ENCODE measurements at places on chromosomes 3 and 15.

GRCh38 chr3:62653796-62654195 is 221.4 kb downstream of the CADPS start:
- no peak for DNase-seq

DNA sequence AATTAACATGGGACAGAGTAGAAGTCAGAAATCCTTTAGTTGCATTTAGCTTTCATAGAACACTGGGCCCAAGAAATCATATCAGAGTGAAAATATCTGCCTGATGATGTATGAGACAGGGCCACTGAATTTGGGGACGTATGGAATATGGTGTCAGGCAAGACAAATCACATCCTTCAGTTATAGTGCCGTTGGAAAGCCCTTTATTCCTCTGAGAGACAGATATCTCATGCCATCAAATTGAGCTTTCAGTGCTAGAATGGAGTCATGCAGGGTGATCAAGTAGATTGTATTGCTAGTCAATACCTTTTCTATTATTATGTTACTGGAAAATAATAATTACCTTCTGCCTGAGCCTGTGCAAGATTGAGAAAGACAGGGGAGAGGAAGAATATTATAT is 398.2 kb upstream of the RARB start:
- DNase-seq: no peak

DNA sequence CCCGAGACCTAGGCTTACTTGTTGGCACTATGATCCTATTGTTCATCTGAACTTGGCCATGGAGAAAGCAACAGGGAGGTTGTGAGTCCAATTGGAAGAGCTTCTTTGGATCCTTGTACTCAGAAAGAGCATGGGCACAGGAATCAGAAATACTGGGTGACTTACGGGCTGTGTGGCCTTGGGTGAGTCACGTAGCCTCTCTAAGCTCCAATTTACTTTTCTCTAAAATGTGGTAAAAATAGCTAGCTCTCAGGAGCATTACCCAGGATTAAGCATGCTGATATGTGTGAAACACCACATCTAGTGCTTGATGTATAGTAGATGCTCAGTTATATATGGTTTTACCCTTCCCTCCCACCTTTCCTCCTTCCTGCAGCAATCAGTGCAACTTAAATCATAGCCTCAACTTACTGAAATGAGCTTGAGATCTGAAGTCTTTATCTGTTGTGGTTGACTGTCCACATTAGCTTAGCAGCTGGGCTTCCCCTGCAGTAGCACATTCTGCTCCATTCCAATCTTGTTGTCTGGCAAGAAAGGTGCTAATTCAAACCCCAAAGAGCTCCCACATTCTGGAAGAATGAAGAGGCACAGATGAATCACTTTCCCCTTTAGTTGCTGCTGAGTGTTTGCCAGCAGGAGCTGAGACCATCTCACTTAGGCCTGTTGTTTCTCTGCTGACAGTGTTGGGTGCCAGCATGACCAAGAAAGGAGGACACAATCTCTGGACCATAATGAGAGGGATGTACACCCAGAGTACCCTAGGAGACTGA is 299.1 kb upstream of the TRIM42 start:
- DNase-seq: no peak

DNA sequence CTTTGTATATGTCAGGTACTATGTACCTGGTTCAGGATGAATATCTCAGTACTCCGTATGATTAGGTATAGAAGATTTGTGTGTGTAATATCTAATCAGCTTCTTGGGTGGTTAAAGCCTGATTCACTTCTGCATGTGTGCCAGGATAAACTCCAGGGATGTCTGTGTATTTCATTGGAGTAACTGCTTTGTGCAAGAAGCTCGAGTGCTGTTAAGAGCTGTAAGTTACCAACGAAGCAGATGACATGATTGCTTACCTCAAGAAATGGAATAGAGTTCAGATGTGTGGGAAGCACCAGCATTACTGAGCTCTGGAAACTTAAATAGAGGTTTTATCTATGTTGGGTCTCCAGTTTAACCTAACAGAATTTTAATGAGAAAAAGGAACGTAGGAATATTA is 23.7 kb downstream of the FAM98B start:
- DNase-seq: no peak

DNA sequence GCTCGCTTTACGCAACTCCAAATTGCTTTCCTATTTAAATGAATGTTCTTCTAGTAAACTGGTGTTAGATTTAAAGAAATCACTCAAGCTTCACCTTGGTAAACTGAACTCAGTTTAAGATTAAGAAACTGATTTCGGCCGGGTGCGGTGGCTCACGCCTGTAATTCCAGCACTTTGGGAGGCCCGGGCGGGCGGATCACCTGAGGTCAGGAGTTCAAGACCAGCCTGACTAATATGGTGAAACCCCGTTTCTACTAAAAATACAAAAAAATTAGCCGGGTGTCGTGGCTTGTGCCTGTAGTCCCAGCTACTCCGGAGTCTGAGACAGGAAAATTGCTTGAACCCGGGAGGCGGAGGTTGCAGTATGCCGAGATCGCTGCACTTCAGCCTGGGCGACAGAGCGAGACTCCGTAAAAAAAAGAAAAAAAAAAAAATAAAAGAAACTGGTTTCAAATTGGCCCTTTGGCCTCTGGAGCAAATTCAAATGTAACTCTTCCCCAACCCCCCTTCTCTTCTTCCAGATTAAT is 1.7 kb downstream of the SKIL start:
- DNase-seq: no peak

DNA sequence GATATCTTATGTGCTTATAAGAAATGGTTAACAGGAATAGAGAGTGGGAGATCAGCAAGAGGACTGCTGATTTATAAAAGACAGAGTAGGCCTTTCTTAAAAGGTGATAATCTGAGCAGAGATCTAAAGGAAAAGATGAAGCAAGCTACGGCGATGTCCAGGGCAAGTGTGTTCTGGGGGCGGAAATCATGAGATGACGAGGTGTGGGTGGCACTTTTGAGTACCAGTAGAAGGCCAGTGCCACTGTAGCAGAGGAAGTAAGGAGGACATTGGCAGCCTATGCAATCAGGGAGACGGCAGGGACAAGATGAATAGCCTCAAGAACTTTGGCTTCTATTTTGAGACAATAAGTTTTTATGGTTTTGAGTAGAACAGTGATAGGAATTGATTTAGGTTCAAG is 492.4 kb downstream of the FHIT start:
- DNase-seq: no peak

- no peak for DNase-seq
Measured at GRCh38 chr3:13193320-13194284, 120.4 kb upstream of the IQSEC1 start.

DNA sequence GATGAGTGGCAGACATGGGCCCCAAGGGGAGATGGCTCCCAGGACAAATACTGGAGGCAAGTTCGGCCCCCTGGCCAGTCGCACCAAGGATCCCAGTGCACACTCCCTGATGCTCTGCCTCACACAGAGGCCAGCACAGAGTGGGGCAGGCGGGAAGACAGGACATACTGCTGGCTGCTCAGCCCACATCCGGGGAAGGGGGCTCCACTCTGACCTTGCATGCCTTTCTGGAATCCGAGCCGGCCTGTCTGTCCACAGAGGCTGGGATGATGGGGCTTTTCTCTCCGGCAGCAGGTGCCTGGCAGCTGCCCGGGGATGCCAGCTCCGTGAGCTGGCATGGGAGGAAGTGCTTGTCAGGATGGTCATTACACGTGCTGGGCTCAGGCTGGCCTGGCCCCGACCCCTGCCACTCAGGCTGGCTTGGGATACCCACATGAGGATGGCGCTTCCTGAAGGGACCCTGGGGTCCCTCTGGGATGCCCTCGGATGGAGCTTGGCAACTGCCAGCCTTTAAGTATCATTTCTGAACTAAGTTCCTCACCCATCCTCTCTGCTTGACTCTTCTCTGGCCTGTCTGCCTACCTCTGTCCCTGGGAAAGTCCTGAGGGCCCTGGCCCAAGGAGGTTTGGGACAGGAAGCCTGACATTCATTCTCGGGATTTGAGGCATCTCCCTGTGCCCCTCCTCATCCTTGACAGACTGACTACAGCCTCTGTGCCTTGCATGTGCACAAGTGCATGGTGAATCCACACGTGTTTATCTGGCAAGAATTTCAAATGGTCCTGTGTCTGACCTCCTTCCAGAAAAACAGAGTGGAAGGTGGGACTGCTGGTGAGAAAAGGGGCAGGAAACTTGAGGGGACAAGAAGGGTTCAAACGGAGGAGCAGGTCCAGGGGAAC is 46.5 kb downstream of the EXOG start:
- no peak for DNase-seq

GRCh38 chr15:78641102-78641748 is at the start of gene CHRNB4:
TSS of gene CHRNB4 (minus strand) at chr15:78641210. CDS start at chr15:78641133, 77 bp downstream.
- DNase-seq: no peak

DNA sequence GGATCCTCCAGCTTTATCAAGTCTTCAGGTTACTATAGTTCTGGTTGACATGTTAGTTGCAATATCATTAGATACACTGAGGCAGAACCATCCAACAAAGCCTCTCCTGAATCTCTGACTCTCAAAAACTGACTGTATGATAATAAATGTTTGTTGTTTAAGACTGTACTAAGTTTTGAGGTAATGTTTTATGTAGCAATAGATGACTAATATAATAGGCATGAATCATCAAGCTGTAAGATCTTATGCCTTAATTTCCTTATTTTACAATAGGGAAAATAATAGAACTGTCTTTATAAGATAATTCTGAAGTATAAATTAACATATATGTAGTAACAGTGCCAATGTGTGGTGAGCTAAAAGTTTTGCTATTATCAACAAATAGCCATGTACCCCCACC is 88.9 kb upstream of the TBC1D5 start:
- no peak for DNase-seq

Data from stimulated activated CD8-positive, alpha-beta memory T cell treated with anti-CD3 and anti-CD28 coated beads, Interleukin-2, amount 100 ng/mL, for 1 hour (primary cell).